Uterus (tissue), 4 donors: ENCODE measurements at places on chromosomes 2 and 18. TPM values are rescaled to one million over a fixed set of nuclear protein-coding genes. Genes with fewer than 3 reads are reported as not detected.

GAL3ST2 gene
- total RNA-seq: not detected

NEURL3 gene
- total RNA-seq: not detected

NCKAP1 gene
- total RNA-seq: 218 TPM

LRRTM1 gene
- not detected for total RNA-seq

FLACC1 gene
- 1.5 TPM for total RNA-seq

CCDC141 gene
- total RNA-seq: 0.29 TPM

ZNF385B gene
- total RNA-seq: not detected

EDAR gene
- 0.62 TPM for total RNA-seq

COL4A4 gene
- total RNA-seq: 6.4 TPM

CDH19 gene
- total RNA-seq: 10.4 TPM

NDC80 gene
- 1.3 TPM for total RNA-seq

TCF23 gene
- total RNA-seq: 84.6 TPM

RNF152 gene
- total RNA-seq: 86.1 TPM

ZNF532 gene
- total RNA-seq: 174 TPM
